Bronchial epithelial cell (primary cell): ENCODE measurements at places on chromosomes 6 and 20. TPM values are rescaled to one million over a fixed set of nuclear protein-coding genes. Genes with fewer than 3 reads are reported as not detected.

The MAP3K5 gene
- 8.2 and 11.1 TPM in 2 replicates for total RNA-seq

The ARMC2 gene
- total RNA-seq: 0.26 and 0.77 TPM in 2 replicates

The SYCP2L gene
- total RNA-seq: 0.26 TPM in 2 replicates

The IL20RA gene
- 4.5 and 10.5 TPM in 2 replicates for total RNA-seq
